ENCODE measurements at places on chromosomes 6 and 20.

- DNase-seq = no peak
These were observed 160.1 kb downstream of the DLL1 start for GRCh38 chr6:170130771-170131241.

- DNase-seq = no peak
These were observed 50.5 kb upstream of the LRRC1 start for GRCh38 chr6:53744321-53744720.

DNA sequence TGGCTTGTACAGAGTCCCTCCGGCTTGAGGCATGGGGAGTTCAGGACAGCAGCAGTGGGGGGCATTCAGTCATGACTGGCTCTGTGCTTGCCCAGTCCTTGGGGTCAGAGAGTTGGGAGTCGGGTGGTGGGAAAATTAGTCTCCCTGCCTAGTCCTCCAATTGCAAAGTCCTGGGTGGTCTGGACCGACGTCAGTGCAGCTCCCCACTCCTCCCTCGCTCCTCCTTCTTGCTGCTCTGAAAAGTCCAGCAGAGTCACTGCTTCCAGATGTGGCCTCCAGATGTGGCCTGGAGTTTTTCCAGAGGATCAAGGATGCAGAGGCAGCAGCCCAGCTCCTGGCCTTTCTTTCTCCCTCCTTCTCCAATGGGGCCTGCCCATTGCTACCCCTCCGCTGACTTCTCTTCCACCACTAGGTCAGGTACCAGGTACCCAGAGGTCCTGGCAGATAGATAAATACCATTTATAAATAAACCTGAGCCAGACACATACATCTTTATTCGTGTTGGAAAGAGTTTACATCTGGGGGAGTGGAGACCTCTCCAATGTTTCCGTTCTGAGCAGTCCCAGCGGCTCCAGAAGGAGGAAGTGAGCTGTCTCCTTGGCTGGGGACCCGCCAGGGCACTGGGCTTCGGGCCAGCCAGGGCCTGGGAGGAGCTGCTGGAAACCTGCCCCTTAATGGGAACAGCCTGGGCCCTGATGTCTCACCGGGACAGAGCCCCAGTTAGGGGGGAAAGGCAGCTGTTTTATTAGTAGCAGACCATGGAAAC, 49.0 kb upstream of the RNF24 start:
- no peak for DNase-seq

DNA sequence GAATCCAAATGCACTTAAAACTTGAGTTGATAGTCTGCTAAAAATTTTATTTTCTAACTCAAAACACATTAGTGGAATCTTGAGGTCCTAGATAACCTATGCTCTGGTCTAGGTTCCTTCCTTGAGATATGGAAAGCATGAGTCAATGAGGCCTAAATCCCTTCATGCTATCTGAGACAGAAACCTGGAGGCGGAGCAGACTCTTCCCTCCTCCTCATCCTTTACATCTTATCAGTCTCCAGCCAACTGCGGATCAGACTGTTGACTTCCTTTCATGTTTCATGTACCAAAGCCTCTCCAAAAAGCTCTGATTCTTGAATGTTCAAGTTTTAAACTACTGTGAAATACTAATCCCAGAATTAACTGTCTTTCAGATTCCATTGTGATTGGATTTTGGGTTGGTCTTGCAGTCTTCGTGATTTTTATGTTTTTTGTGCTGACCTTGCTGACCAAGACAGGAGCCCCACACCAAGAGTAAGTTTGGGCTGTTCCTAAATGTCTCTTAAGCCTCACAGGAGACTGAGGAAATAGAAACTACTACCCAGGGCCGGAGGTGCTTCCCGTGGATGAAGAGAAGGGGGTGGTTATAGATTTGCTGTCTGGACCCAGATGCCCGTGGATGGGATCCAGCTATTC, 29.1 kb downstream of the MRAP2 start:
- no peak for DNase-seq

DNA sequence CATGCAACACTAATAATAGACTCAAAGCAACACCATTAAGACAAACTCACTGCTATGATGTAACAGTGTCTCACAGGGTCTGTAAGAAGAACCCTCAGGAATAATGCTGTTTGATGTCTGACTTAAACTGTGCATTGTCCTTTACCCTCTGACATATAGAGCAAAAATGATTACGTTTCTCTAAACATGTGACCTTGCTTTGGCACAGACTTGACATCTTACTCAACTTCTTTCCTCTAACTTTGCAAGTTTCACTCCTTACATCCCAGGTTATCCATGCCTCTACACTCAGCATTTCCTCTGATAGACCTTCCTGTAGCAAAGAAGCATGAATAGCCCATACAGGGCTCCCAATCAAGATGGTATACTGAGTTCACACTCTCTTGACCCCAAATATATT, 252.7 kb downstream of the UST start:
- DNase-seq = no peak

GRCh38 chr20:300345-300990, 3.1 kb downstream of the ZCCHC3 start:
- no peak for DNase-seq

DNA sequence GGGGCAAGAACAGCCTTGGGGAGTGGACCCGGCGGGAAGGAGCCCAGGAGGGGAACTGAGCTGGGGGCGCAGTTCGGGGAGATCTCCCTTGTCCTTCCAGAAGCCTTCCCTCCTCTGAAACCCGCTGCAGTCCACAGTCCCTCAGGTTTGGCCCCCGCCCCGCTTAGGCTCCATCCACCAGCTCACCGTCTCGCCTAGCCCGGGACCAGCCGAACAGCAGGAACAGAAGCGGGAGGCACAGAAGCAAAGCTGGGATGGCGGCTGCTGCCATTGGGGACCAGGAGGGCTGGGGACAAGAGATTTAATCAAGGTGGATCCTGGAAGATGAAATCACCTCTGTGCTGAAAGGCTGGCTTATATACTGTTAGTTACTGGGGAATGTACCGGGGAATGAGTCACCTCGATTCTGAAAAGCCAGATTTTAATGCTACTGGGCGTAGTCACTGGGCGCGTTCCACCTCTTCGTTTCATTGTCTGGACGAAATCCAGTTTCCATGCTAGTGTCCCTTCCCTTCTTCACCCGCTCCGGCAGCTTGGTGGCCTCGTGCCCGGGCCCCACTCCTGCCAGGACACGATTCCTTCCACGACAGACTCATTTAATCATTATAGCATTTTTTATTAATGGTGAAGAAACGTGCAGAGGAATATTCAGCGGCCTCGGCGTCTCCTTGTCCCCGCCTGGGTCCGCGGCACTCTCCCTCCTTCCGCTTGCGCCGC, at the start of gene RAET1L:
RAET1L (minus strand) TSS at position 332 of the 717 bp plus-strand sequence; CDS start at position 271, 61 bp downstream.
- DNase-seq = no peak

- DNase-seq = no peak
These were observed 223.4 kb downstream of the PREX1 start for GRCh38 chr20:48604426-48604825.

- no peak for DNase-seq
These were observed 26.8 kb downstream of the MYT1 start for GRCh38 chr20:64191002-64191401.

DNA sequence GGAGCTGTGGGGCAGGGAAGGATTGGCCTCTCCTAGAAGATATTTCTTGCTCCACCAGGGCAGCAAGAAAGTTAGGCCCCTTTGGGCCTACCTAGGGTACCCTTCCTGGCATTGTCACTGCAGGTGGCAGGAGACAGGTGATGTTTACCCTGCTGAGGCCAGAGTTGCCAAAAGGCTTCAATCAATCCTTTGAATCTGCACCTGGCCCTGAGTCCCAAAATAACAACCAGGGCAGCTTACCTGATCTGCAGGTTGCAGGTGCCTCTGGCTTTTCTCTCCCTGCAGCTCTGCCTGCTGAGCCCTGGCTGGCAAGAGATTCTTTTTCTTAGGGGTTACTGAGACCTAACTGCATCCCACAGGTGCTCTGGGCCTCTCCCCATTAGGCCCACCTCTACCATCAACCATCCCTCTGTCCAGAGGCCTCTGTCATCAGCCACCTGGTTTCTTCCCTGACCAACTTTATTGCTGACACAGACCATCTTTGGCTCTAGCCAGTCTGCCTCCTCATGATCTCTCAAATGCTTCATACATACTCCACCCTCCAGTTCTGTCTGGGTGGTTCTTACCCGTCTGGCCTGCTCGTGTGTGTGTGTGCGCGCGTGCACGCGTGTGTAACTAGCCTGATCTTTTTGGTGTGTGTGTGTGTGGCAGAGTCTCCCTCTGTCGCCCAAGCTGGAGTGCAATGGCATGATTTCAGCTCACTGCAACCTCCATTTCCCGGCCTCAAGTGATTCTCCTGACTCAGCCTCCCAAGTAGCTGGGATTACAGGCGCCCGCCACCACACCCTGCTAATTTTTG, 13.7 kb downstream of the BCL2L1 start:
- DNase-seq = no peak

DNA sequence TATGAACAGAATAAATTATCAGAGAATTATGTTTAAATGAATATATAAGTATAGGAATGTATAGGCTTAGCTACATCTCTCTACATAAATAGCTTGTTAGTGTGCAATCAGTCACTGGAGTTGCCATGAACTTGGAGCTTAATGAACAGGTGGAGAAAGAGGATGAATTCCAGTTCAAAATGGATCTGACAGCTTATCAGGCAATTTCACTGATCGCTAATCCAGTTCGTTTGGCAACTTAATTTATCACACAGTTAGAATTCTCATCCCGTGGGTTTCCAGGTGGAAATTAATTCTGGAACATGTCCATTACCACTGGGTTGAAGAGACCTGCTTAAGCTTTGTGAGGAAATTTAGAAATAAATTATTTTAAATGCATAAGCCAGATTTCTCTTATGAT, 118.1 kb downstream of the MACROD2 start:
- DNase-seq = no peak

GRCh38 chr6:2596222-2596621, 154.5 kb downstream of the MYLK4 start:
- no peak for DNase-seq

DNA sequence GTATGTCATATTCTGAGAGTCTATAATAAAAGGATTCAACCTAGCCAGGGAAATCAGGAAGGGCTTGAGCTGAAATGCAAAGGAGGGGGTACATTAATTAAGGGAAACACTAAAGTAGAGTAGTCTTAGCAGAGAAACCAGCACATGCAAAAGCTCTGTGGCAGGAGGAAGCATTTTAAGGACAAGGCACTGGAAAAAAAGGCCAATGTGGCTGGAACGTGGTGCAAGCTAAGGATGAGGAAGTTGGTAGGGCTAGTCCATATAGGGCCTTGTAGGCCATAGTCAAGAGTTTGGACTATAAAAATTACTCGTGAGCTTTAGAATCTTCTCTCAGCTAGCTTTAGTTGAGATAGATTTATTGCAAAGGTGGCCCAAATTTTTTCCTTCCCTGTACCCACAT, 75.2 kb upstream of the TOP1 start:
- DNase-seq = no peak

- DNase-seq = no peak
These were observed 376.9 kb downstream of the RNGTT start for GRCh38 chr6:88586371-88587149.

GRCh38 chr20:3797592-3798372, 1.7 kb downstream of the CDC25B start:
- no peak for DNase-seq

- DNase-seq = no peak
These were observed 6.1 kb upstream of the RWDD1 start for GRCh38 chr6:116564921-116565872.

GRCh38 chr6:5091210-5092069, 6.3 kb downstream of the PPP1R3G start:
- no peak for DNase-seq

- no peak for DNase-seq
These were observed 13.7 kb downstream of the RAET1E start for GRCh38 chr6:149884215-149884614.

- no peak for DNase-seq
These were observed 8.3 kb downstream of the POM121L2 start for GRCh38 chr6:27303613-27304272.

GRCh38 chr6:12062605-12063004, 50.5 kb downstream of the HIVEP1 start:
- DNase-seq = no peak

- no peak for DNase-seq
These were observed 128.9 kb upstream of the AKIRIN2 start for GRCh38 chr6:87830907-87831306.

- DNase-seq = no peak
These were observed 61.4 kb downstream of the DNAH8 start for GRCh38 chr6:38776515-38776914.

DNA sequence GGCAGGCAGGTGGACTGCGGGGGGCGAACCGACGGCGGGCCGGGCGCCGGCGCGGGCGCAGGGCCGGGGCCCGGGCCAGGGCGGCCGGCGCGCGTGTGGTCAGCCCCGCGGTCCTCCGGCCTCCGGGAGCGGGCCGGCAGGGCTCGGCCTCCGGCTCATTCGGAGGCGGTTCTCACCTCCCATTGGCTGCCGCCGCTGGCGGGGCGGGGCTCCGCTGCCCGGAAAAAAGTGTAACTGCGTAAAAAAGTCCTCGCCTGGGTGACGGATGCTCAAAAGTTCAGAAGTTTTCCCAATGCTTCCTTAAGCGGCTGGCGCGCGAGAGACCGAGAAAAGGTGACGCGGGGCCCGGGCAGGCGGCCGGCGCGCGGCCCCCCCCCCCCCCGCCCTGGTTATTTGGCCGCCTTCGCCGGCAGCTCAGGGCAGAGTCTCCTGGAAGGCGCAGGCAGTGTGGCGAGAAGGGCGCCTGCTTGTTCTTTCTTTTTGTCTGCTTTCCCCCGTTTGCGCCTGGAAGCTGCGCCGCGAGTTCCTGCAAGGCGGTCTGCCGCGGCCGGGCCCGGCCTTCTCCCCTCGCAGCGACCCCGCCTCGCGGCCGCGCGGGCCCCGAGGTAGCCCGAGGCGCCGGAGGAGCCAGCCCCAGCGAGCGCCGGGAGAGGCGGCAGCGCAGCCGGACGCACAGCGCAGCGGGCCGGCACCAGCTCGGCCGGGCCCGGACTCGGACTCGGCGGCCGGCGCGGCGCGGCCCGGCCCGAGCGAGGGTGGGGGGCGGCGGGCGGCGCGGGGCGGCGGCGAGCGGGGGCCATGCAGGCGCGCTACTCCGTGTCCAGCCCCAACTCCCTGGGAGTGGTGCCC, at the start of gene FOXC1:
FOXC1 (plus strand) TSS at position 268 of the 849 bp plus-strand sequence; CDS start at position 799, 531 bp downstream.
- peak; percentile 67 for DNase-seq

- DNase-seq = no peak
These were observed 25.1 kb upstream of the RFPL4B start for GRCh38 chr6:112321941-112322424.

GRCh38 chr20:47677635-47678453, 107.4 kb downstream of the SULF2 start:
- DNase-seq = peak; percentile 29

DNA sequence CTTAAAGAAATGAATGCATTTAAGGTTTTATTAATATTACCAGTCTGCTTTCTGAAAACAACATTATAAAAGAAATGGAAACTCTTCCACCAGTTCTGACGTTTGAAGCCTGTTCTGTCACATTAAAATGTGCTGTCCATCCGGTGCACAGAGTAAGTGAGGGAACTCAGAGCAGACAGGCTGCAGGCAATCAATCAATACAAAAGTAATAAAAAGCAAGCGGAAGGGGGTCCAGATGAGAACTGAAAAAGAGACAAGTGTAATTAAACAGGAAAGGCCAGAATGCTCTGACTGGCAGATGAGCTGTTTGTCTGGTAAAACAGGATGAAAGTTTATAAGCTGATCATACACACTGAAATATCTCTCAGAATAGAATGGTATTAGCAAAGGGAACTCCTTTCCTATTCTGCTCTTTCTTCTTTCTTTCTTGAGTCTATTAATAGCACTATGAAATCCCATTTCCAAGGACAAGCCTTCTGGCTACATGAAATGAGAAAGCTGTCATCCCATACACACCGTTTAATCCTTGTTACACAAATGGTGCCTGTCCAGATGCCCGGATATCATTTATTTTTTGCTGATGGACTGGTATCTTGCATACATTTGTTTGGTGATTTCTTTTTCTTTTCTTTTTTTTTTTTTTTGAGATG, 94.3 kb downstream of the RAMACL start:
- DNase-seq = no peak

- DNase-seq = no peak
These were observed 121.1 kb downstream of the CDC5L start for GRCh38 chr6:44508646-44509045.

- DNase-seq = no peak
These were observed 297.4 kb downstream of the HIVEP2 start for GRCh38 chr6:142647449-142648035.

All from neural crest cell (in vitro differentiated cells).